Stimulated activated naive CD8-positive, alpha-beta T cell treated with anti-CD3 and anti-CD28 coated beads, Interleukin-15, Interleukin-2, amounts not matched to agents 100 U/mL and 50 U/mL, for 24 hours (primary cell): ENCODE measurements at places on chromosomes 2 and 18.

GRCh38 chr2:179558010-179558934 is 293.6 kb upstream of the SESTD1 start:
- DNase-seq: no peak

DNA sequence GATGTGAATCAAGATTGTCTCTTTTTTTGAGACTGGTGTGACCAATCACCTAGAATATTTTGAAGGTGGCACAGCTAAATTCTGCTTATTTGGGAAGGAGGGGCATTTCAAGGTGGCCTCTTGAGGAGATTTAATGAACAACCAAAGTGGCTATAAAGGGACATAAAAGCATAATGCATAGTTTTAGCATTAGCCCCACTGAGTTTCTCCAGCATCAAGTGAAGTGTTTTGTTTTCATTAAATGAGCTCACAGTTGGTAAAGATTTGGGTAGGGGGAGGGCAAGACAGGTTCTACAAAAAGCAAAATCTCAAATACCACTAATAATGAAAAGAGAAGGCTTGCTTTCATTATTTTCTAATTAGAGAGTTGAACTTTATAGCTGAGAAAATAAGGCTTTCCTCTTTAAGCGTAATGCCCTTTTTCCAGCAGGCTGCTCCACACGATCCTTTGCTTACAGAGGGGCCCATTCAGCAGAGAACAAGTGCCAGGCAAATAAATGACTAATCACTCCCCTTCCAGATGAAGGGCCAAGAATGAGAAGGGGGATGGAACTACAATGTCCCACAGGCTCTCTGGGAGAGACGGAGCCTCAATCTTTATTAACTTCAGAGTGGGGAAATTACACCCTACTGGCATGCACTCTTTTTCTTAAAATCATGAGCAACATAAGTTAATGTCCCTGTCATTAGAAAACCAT is 35.9 kb downstream of the LHCGR start:
- no peak for DNase-seq

- peak; percentile 11 for DNase-seq
Observed at GRCh38 chr2:126907671-126908070, 9.0 kb downstream of the TEX51 start.

GRCh38 chr2:207318181-207318628 is 152.5 kb upstream of the KLF7 start:
- no peak for DNase-seq

GRCh38 chr18:51300912-51301311 is 103.4 kb upstream of the MEX3C start:
- no peak for DNase-seq

GRCh38 chr2:8076448-8077342 is 605.2 kb upstream of the ID2 start:
- DNase-seq: no peak

DNA sequence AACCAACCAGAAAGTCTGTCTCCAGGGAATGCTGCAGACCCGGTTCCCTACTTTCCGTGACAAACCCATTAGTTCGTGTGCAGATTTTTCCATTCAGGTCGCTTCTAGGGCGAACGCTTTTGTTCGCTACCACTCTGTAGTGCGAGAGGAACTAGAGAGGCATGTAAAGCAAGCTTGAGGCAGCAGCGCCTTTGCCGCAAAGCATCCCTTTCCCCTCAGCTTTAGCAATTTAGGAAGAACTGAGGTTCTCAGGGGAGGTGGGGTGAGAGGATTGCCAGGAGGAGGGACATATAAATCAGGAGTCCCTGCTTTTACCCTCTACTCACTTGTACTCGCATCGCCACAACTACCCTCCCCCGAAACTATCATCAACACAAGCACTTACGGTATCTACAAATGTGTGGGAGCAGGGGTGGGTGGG is 748 bp upstream of the ZNF804A start:
- peak; percentile 3 for DNase-seq

GRCh38 chr18:48875942-48876511 is 74.7 kb downstream of the SMAD7 start:
- DNase-seq: no peak

- no peak for DNase-seq
Observed at GRCh38 chr18:47978141-47978540, 47.7 kb upstream of the SMAD2 start.

DNA sequence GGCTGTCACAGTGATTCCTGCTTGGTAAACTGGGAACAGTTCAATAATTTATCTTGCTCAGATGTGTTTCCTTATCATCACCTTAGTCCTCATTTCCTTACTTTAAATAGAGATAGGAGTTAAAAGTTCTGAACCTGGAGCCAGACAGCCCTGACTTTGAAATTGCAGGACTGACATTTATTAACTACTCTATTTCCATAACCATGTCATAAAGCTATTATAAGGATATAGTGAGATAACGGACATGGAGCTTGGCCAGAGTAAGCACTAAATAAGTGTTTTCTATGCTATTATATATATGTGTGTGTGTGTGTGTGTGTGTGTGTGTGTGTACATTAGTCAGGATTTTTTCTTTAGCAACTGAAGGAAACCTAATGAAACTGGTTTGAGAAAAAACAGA is 13.1 kb downstream of the NT5DC4 start:
- no peak for DNase-seq

GRCh38 chr2:216485237-216485636 is 13.4 kb upstream of the RPL37A start:
- DNase-seq: no peak

DNA sequence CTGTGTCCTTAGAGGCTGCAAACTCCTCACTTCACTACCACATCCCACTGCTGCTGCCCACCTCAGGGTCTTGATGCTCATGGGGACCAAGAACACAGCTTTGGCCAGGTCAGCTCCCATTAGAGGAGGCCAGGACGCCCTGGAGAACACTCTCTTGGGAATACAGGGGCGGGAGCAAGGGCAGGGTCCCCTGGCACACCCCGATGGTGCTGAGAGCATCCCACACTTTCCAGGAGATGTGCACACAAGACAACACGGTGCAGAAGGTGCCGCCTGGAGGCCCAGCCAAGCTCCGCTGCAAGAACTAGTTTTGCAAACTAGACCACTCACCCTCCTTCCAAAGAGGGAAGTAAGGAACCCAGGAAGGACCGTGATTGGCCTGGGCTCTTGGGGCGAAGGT is 304.4 kb upstream of the SALL3 start:
- no peak for DNase-seq

- no peak for DNase-seq
Observed at GRCh38 chr2:86075886-86076285, 29.8 kb downstream of the POLR1A start.

- no peak for DNase-seq
Observed at GRCh38 chr2:109660046-109660860, 46.1 kb downstream of the SOWAHC start.

DNA sequence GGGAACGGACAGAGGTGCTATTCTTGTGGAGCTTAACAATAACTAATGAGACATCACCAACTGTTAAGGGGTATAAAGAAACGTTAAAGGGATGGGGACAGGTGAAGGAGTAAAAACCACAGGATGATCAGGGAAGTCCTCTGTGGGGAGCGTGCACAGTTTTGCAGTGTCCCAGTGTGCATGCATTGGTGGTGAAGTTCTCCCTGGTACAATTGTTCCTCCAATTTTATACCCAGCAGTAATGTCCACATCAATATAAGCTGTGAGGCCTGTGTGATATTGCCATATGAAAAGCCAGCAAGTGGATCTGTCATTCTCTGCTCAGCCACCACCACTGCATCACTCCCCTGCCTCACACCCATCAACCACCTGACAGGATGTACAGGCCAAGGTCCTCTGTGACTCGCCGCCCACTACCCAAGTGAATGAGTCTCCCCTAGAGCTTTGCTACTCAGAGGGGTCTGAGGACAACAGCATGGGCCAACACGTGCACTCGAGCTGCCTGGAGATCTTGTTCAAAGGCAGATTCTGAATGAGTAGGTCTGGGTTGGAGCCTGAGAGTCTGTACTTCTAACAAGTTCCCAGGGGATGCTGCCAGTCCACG is 4.6 kb downstream of the MLPH start:
- no peak for DNase-seq

- no peak for DNase-seq
Observed at GRCh38 chr2:197345846-197346370, 35.3 kb upstream of the ANKRD44 start.
